ENCODE measurements at places on chromosomes 12 and 14. TPM values are rescaled to one million over a fixed set of nuclear protein-coding genes. Genes with fewer than 3 reads are reported as not detected.

The GLI1 gene
- total RNA-seq = 0.10 TPM

The GUCY2C gene
- total RNA-seq = not detected

The CCDC177 gene
- not detected for total RNA-seq

The RERG gene
- total RNA-seq = not detected

The SYNJ2BP gene
- total RNA-seq = 13.3 TPM

The JAG2 gene
- total RNA-seq = 0.55 TPM

The MYO1H gene
- not detected for total RNA-seq

The IFNG-AS1 gene
- 0.42 TPM for total RNA-seq

- DNase-seq = no peak
Measured at GRCh38 chr12:24038211-24038997, 88.9 kb upstream of the SOX5 start.

DNA sequence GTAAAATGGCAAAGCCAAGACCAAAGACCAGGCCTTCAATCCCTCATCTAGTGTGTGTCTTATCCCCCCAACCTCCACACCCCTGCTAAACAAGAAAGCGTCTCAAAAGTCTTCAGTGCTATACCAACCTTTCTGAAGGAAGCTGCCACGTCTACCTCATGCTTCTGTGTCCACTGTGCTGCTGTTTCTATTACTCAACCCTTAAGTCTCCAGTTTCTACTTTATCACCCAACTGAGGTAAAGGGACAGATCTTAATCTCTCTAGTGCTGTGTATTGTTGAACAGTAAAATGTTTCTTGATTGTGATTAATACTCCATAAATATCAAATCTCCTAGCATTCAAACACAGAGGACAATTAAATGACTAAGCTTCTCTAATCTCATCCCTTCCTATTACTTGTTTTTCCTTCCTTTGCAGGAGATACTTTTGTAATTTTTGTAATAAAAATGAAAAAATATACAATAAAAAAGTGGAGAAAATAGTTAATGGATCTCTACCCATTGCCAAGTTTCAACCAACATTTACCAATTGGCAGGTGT is 23.3 kb downstream of the BTBD7 start:
- no peak for DNase-seq

GRCh38 chr12:104957719-104958000 is 430 bp downstream of the SLC41A2 start:
- peak; percentile 13 for DNase-seq

DNA sequence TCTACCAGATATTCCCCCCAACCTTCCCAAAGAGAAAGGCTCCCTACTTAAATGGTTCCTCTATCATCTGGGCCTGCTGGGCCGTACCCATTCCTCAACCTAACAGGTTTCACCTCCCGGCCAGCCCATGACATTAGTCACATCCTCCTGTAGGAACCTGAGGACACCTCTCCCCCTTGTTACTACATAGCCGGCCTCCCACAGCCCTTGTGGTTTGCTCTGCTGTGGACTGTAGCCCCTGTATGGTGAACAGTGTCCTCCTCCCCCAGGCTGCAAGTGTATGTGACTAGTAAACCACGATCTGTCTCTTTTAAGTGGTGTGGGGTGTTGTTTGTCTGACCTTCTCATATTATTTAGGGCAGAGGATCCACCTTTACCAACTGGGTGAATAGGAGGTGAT is 371.7 kb downstream of the RGS6 start:
- no peak for DNase-seq

DNA sequence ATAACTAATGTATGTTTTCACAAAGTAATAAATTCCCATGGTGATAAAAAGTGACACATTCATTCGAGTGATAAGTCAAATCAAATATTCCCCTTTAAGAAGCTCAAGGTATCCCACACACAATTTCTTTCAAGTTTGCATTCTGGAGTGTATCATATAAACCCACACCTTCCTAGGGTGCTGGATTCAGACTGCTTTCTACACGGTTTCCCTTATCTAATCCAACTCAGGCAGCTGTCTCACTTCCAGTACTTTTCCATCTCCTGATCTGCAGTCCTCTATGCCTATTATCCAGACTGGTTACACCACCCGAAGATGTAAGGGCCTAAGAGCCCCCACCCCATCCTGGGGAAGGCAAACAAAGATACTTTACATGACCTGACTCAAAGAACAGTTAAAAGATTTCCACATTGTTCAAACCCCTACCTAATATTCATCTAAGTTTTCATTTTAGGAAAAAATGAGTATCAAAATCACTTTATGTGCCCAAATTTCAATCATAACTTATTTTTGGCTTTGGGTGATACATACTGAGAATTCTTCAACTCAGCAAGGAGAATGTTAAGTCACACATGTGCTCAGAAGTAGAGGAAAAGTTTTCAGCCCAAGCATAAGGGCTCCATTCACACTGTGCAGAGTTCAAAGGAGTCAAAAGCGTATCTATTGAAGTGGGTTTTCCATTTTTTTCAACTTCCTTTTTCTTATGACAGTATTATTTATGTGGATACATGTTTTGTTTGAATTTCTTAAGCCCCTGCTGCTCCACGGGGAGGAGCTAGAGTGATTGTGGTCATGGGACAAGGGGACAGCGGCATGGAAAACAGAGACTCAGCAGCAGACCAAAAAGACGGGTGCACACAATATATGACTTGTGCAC is 41.8 kb downstream of the CORO1C start:
- DNase-seq = no peak

GRCh38 chr12:94768398-94769046 is 118.2 kb upstream of the TMCC3 start:
- no peak for DNase-seq

DNA sequence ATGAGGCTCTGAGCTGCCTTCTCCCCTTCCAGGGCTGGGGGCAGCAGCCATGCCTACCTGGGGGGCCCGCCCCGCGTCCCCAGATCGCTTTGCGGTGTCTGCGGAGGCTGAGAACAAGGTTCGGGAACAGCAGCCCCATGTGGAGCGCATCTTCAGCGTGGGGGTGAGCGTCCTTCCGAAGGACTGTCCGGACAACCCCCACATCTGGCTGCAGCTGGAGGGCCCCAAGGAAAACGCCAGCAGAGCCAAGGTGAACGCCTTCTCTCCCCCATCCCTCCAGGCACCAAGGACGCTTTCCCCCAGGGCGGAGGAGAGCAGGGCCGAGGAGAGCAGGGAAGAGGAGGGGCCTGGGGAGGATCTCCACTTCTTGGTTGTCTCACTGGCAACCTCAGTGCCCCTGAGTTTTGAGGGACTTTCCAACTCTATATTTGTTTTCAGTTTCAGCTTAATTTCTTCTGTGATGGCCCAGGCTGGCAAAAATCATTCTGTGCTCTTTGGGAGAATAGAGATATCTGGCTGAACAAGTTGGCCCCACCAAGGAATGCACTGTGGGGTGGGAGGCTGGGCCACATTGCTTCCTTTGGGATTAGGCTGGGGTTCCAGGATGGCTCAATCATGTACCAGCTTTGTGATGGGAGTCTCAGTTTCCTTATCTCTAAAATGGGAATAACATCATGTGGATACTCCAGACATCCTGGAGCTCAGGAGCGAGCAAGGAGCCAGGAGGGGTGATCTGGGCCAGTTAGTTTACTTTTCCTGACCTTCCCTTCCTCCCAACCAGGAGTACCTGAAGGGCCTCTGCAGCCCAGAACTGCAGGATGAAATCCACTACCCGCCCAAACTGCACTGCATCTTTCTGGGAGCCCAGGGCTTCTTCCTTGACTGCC is 1.2 kb downstream of the KHNYN start:
- peak; percentile 55 for DNase-seq

- DNase-seq = no peak
Measured at GRCh38 chr14:75604979-75605851, 26.8 kb downstream of the FLVCR2 start.

DNA sequence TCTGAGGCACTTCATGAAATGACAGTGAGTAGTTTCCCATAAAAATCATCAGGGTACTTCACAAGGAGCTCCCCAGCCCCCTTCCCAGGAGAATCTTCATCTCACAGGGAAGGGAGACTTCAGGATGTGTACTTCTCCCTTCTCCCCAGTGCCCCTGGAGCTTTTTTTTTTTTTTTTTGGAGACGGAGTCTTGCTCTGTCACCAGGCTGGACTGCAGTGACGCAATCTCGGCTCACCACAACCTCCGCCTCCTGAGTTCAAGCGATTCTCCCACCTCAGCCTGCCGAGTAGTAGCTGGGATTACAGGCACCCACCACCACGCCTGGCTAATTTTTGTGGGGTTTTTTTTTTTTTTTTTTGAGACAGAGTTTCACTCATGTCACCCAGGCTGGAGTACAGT is 10.4 kb downstream of the ITPK1 start:
- DNase-seq = no peak

- no peak for DNase-seq
Measured at GRCh38 chr14:56630707-56631106, 51.1 kb downstream of the TMEM260 start.

Measured in T-helper 17 cell (primary cell).